ENCODE measurements at places on chromosomes 13 and 19.

GRCh38 chr19:29079356-29080032 is 133.5 kb downstream of the UQCRFS1 start:
- no peaks in the 10 kb centered on the region for H3K36me3 ChIP-seq
- no peaks in the 10 kb centered on the region for H3K27me3 ChIP-seq
- no peak overlapping the region for H3K27ac ChIP-seq
- H3K4me3 ChIP-seq, result no peak overlapping the region
- DNase-seq, result no peak
- no peaks in the 10 kb centered on the region for H3K4me1 ChIP-seq

DNA sequence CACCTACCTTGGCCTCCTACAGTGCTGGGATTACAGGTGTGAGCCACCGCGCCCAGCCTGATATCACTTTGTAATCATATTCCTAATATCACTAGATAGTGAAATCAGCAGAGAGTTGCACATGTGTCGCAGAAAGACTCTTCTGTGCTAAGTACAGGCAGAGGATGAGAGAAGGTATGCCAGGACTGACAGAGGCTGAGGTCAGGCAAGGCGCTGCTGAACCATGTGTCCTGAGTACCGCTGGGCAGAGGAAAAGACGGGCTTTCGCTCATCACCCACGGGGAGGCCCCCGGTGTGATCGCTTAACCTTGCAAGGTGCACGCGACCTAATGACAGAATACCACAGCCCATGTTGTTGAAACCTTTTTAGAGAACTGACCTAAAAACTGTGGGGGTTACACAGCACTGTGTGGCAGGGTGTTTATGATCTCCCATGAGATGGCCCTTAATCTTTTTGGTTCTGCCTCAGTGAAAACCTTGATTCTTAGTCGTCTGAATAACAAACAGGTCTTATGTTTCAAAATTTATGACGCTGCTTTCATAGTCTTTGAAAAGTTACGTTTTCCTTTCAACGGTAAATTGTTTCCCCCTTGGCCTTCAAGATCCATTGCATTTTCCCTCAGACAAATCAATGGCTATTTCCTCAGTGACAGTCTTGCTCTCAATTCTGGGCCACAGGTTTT is 12.2 kb downstream of the GJA3 start:
- H3K4me3 ChIP-seq, result no peak overlapping the region
- H3K36me3 ChIP-seq, result no peaks in the 10 kb centered on the region
- DNase-seq, result no peak
- H3K4me1 ChIP-seq, result no peaks in the 10 kb centered on the region
- no peaks in the 10 kb centered on the region for H3K27me3 ChIP-seq

DNA sequence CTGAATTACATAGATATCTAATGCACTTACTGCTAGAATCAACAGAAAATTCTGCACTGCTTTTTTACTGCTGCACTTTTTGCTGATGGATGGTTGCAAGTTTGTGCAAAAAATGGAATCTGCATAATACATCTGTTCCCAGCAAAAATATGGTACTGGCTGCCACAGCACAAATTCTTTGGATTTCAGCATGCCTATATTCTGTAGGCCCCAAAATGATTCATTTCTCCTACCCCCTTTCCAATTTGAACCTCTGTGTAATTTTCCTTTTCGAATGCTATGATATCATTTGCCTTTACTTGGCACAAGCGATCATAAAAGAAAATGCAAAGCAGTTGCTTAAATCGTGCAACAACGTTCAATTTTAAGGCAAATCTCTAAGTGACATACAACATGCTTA is 524.2 kb upstream of the NBEA start:
- H3K4me1 ChIP-seq, result no peaks in the 10 kb centered on the region
- no peaks in the 10 kb centered on the region for H3K27me3 ChIP-seq
- H3K27ac ChIP-seq, result no peak overlapping the region
- DNase-seq, result no peak
- no peak overlapping the region for H3K4me3 ChIP-seq

DNA sequence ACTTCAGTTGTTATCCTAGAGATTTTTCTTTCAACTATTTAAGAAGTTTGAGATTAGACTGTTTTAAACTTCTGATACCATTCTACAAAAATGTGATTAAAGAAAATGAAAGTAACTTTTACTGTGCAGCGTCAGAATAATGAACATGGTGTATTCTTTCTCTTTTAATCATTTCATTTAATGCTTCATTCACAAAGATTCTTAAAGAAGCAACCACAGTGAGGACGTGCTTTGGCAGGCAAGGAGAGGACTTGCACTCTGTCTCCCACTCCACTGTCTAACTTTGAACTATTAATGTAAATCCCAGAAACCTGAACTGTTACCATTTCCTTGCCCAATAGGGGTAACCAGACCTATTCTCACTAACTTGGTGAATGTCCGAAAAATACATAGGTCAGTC is 137.0 kb downstream of the KCNRG start:
- H3K4me3 ChIP-seq, result peak overlapping the region; percentile 34
- H3K36me3 ChIP-seq, result no peaks in the 10 kb centered on the region
- no peak overlapping the region for H3K27ac ChIP-seq
- H3K27me3 ChIP-seq, result no peaks in the 10 kb centered on the region
- peaks cover 7% of the 10 kb centered on the region for H3K4me1 ChIP-seq

DNA sequence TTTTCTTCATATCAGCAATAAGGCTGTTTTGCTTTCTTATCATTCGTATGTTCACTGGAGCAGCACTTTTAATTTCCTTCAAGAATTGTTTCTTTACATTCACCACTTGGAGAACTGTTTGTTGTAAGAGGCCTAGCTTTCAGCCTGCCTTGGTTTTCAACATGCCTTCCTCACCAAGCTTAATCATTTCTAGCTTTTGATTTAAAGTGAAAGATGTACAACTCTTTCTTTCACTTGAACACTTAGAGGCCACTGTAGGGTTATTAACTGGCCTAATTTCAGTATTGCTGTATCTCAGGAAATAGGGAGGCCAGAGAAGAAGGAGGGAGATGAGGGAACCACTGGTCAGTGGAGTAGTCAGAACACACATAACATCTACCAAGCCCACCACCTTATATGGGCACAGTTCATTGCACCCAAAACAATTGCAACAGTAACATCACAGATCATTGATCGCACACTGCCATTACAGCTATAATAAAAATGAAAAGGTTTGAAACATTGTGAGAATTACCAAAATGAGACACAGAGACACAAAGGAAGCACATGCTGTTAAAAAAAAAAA is 181.4 kb upstream of the TUBA3C start:
- H3K27ac ChIP-seq, result no peak overlapping the region
- no peaks in the 10 kb centered on the region for H3K36me3 ChIP-seq
- H3K27me3 ChIP-seq, result no peaks in the 10 kb centered on the region

Measured in upper lobe of left lung (tissue), 6 donors.